ENCODE measurements at places on chromosomes 13 and 19.
A peak's percentile ranks its signal among the peaks of the same experiment; 100 is the strongest.

- peak; percentile 30 for DNase-seq
Measured at GRCh38 chr19:36113894-36114720, 568 bp downstream of the POLR2I start.

GRCh38 chr13:107864543-107865317 lies 350.6 kb downstream of the LIG4 start:
- peak; percentile 86 for DNase-seq

DNA sequence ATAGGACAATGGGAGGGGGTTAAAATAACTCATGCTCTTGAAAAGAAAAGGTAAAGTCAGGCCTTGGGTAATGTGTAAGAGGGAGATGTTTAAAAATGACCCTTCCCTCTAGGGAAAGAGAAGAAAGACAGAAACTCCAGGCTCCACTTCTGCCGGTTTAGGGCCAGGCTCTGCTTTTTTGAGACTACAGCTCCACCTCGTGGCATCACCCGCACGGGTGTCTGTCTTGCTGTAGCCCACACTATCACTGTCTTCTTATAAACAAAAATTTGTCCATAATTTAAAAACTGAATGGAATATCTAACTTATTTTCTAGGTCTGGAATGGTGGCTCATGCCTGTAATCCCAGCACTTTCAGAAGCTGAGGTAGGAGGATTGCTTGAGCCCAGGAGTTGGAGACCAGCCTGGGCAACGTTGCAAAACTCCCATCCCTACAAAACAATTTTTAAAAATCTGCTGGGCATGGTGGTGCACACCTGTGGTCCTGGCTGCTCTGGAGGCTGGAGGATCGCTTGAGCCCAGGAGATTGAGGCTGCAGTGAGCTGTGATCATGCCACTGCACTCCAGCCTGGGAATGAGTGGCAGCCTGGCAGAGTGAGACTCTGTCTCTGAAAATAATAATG lies 65.1 kb upstream of the GTF3A start:
- peak; percentile 73 for DNase-seq

DNA sequence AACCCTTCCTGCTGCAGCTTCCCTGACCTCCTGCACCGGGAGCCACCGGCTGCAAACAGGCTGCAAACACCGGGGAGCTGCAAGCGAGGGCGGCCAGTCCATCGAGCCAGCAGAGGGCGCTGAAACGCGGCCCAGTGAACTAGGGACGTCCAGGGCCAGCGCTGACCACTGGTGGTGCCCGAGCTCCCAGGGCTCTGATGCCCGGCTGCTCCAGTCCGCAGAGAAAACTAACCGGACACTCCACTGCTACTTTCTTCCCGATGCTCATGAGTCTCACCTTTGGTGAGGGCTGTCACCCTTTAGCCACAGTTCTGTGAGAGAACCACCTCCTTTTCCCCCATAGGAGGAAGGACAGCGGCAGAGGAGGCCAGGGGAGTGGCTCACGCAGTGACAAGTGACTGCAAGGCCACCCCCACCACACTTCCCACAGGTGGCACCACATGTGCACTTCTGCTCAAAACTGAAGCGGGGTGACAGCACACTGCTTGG lies 82.8 kb upstream of the MTIF3 start:
- DNase-seq, result peak; percentile 59

GRCh38 chr19:6765738-6766356 lies 1.4 kb downstream of the SH2D3A start:
- no peak for DNase-seq

- peak; percentile 68 for DNase-seq
Measured at GRCh38 chr13:35923347-35923746, 207.8 kb downstream of the DCLK1 start.

- no peak for DNase-seq
Measured at GRCh38 chr13:48125794-48126228, 30.9 kb upstream of the MED4 start.

DNA sequence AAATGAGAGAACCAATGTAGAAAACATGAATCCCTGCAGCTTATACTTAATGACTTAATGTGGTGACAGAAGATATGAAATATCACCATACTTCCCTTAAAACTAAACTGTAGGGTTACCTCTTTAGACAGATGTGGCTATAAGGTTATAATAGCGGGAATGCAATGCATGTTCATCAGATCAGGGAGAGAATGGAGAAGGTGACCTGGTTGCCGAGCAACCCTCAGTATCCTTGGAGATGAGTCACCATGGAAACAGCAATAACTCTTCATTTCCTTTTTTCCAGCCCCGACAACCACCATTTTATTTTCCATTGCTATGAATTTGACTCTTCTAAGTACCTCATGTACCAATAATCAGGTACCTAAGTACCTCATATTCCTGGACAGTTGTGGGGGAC lies 28.0 kb upstream of the ZNF835 start:
- DNase-seq, result no peak

DNA sequence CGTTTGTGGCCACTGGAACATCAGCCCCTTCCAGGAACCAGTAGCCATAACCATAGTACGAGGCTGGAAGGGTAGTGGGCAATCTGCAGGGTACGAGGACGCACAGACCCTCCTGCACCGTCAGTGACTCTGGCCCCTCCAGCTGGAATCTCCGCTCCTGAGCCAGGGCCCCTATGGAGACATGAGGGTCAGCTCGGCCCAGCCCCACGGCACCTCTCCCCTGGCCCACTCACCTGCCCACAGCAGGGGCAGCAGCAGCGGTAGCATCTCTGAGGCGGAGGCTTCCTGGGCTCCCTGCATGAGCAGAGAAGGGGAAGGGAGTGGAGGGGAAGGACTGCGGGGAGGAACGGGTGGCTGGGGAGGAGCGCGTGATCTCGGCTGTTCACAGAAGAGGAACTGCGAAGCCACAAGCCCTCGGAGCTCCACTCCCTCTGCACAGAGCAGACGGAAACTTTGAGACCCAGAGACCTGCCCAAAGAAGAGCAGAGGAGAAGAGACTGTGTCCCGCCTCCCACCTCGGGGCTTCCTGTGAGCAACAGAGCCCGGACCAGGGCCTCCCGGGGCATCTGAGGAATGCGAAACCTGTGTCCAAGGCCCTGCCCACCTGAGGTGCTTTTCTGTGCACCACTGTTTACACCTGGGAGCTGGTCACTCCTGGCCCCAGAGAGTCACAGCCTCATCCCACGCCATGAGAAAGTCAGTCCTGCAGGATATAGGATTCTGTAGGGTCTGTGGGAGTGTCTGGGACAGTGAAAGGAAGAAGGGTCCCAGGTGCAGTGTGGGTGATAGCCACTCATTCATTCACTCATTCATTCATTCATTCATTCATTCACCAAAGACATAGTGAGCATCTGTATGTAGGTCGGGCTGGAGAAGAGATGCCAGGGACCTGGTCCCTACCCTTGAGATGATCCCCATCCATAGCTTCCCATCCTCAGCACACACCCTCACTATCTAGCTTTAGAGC lies at the start of gene SIGLEC6:
SIGLEC6 (minus strand) TSS at position 322 of the 967 bp plus-strand sequence; CDS start at position 300, 22 bp downstream.
- DNase-seq, result no peak

GRCh38 chr19:58325311-58326022 lies 1.3 kb upstream of the ZSCAN22 start:
- DNase-seq, result peak; percentile 57

DNA sequence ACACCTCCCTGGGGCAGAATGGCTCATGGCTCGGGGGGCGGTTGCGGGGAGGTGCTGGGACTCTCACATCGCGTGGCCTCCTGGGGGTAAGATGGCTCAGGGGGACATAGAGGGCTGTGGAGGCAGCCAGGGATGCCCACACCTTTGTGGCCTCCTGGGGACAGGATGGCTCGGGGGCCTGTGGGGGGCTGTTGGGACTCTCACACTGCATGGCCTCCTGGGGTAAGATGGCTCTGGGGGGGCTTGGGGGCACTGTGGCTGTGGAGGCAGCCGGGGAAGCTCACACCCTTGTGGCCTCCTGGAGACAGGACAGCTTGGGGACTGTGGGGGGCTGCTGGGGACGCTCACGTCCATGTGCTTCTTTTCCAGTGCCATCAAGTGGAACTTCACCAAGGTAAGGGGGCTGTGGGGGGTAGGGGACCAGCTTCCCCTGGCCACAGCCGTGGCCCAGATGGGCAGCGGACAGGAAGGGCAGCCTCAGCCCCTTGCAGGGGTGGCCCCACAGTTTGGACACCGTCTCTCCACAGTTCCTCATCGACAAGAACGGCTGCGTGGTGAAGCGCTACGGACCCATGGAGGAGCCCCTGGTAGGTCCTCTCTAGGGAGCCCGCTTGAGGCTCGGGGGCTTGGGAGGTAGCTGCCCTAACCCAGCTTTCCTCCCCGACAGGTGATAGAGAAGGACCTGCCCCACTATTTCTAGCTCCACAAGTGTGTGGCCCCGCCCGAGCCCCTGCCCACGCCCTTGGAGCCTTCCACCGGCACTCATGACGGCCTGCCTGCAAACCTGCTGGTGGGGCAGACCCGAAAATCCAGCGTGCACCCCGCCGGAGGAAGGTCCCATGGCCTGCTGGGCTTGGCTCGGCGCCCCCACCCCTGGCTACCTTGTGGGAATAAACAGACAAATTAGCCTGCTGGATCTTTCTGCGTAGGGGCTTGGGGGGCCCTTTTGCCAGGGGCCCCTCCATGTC lies 2.4 kb downstream of the GPX4 start:
- DNase-seq, result no peak

DNA sequence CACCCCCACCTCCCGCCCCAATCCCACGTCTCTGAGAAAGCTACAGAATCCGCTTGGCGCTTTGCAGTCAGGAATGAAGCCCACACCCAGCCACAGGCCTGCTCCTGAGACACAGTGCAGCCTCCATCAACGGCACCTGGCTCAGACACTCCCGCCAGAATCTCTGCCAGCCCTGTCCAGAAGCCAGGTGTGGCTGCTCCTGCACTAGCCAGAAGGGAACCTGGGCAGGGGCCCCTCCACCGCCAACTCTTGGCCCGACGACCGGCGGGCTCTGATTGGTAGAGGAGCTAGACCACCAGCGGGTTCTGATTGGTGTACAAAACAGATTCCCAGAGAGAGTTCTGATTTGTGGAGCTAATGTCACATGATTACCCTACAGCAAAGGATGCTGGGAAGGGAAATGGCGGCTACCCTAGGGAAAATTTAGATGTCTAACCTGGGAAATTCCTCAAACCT lies 2.9 kb upstream of the PPP6R1 start:
- DNase-seq, result no peak

GRCh38 chr19:28257396-28257795 lies 955.6 kb downstream of the UQCRFS1 start:
- DNase-seq, result no peak

DNA sequence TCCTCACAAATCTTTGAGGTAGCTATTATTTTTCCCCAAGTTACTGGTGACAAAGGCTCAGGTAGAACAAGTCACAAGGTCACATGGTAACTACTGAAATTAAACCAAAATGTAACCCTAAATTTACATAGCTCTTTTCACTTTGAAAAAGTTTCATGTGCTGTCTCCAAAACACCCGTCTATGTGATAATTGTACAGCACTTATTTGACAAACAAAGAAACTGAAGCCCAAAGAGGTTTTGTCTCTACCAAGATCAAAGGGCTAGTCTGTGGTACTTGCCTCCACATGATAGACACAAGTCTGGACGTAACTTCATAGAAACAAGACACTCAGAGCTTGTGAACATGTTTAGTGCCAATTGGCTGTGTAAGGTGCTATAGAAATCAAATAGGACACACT lies 108.3 kb downstream of the SACS start:
- no peak for DNase-seq

DNA sequence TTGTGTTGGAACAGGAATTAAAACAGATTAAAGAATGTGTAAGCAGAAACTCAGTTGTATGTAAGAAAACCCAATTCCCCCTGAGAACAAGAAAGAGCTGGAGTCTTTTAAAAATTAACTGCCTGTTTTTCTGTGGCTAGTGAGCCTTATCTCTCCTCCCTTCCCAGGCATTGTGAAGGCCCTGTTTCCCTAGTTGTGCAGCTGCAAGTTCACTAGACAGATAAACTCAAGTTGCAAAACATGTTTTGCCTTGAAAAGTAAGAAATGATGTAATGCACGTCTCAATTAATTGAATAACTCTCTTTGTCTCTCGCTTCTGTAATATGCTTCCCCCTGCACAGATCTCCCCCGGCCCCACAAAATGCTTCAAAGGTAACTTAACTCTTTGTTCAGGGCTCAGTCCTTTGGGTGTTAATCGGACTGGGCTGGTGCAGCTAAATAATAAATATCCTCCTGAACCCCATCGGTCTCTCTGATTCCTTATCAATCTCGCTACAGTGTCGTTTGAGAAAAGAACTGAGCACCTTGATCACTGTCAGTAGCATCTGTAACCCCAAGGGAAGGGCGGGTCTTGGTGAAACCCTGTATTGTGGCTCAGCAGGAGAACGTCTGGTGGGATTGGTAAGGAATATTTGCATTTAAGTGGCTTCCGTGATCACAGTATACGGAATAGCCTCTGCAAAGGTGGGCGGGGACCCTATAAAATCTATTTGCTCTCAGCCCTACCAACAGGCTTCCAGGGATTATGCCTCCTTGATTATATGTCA lies 1.6 kb upstream of the ZNF556 start:
- DNase-seq, result no peak

- peak; percentile 78 for DNase-seq
Measured at GRCh38 chr13:98327371-98328270, 150.6 kb upstream of the RNF113B start.

DNA sequence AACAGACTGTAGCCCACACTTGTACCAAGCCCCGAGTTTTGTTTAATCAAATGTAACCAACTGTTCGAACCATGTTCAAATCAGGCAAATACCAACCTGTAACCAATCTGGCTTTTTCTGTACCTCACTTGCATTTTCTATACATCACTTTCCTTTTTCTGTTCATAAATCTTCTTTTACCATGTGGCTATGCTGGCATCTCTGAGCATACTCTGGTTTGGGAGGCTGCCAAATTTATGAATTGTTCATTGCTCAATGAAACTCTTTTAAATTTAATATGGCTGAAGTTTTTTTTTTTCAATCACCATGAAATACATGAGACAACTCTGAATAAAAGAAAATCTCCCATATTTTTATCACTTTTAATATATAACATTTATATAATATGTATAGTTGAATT lies 256.1 kb downstream of the SLITRK6 start:
- no peak for DNase-seq

Measured in IMR-90 (cell line).